ENCODE measurements at places on chromosomes 5 and 9.

DNA sequence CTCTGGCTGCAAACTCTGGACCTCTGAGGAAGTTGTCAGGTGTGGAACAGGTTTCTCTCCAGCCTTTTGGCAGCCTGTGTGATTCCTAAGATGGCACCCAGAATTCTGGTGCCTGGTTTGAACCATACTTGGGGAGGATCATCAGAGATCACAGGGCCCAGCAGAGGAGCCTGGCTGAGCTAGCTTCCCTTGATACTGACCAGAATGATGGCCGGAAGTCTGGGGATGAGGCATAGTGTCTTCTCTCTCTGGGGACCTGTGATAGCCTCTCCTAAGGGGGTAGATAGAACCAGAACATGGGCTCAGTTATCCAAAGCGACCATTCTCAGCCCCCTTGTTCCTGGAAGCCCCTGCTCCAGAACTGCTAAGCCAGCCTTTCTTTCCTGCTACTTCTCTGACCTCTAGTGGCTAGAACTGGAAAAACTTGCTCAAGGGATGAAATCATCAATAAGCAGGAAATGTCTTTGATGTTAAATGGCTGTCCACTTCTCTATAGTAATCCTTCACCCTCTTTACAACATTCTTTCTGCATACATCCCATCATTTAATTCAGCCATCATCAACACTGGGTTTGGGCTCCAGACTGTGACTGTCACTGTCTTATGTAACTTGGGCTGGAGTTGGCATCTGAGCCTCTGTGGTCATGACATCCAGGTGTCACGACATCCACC, 55.1 kb downstream of the C9orf152 start:
- DNase-seq: peak; percentile 46

DNA sequence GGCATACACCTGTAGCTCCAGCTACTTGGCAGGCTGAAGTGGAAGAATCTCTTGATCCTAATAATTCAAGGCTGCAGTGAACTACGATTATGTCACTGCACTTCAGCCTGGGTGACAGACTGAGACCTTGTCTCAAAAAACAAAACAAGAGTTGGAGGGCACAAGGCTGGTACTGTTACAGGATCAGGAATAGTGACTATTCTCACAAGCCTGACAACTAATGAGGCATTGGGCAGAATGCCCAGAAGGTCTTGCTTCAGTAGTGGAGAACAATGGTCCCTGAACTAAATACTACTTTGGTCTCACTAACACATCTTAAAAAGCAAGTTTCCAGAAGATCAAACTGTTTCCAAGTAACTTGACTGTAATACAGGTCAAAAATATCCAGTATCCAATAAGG, 182.9 kb upstream of the RFX3 start:
- DNase-seq: peak; percentile 7

DNA sequence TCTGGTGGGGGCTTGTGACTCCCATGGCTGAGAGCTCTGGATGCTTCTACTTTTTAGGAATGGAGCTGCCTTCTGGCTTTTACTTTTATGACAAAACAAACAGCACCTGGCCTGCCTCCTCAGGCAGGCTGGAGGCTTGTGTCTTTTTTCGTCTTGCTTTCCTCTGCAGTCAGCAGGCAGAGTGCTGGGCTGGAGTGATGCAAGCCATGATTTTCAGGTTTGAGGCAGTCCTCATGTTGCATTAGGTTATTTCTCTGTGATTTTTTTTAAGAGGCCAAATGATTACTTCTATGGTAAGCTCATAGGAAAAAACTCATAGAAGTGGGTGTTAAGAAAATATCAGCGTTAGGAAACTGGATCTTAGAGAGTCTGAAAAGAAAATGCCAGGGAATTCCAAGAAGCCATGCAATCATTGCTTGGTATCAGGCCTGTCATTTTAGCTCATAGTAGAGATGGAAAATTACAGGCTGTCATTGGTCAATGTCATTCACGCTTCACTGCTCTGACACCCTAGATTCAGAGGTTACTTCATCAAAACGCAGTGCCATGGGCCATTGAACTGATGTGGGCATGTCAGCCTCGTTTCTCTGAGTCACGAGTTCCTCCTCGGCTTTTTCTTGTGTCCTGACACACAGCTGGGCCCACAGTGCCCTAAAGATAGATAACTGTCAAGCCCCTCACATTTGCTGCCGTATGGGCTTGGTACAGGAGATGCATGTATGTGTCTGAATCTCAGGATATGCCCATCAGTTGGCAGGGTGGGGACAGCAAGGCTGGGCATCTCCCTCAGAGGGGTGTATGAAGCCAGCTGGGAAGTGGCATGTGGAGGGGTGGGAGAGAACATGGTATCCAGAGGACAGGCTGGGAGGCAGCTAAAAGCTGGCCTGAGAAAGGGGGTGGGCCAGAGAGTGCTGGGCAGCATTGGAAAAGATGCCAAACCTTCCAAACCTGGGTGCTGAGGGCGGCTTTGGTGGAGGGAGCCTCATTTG, 151.8 kb downstream of the HSPA4 start:
- no peak for DNase-seq

DNA sequence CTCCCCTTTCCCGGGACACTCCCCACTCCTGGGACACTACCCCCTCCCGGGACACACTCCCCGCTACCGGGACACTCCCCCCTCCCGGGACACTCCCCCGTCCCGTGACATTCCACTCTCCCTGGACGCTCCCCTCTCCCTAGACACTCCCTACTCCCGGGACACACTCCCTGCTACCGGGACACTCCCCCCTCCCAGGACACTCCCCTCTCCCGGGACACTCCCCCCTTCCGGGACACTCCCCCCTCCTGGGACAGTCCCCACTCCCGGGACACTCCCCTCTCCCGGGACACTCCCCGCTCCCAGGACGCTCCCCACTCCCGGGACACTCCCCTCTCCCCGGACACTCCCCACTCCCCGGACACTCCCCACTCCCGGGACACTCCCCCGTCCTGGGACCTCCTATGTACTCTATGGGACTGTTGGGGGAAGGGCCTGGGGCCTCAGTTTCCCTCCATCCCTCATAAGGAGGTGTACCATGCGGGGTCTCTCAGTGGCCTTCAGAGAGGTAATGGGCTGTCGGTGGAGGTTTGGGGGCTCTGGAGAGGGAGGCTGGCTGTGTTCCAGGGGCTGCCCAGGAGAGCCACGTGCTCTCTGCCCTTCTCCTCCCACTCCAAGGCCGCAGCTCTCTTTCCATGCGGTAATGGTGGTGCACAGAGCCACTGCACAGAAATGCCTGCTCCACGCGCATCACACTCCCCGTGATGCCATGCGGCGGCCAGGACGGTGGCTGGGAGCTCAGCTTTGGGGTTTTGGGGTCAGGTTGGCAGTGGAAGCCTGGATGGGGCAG, 96.2 kb downstream of the RXRA start:
- DNase-seq: no peak

Data from right renal pelvis (tissue), 4 donors.